ENCODE measurements at places on chromosomes 12 and 14.
A peak's percentile ranks its signal among the peaks of the same experiment; 100 is the strongest.

DNA sequence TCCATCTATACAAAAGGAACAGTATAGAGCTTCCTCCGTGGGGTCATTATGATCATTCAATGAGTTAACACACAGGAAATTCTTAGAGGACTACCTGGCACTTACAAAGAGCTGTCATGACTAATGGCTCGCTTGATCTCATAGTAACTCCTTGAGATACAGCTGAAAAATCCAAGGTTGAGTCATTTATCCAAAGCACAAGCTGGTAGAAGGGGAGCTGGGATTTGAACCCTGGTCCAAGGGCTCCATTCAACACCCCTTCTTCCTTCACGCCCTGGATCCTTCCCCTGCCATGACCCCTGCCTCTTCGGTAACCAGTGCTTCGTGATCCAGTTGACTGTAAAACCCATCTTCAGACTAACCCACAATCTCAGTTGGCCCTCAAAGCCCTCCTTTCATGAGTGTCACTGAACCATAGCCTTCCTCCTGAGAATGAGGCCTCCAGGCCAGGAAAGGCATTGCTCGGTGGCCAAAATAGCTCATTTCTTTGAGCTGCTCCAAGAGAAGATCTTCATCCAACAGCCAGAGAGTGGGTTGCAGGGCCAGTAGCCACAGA, 7.8 kb downstream of the ZFP36L1 start:
- no peak for DNase-seq

GRCh38 chr14:80475074-80475473, 263.8 kb upstream of the DIO2 start:
- no peak for DNase-seq

DNA sequence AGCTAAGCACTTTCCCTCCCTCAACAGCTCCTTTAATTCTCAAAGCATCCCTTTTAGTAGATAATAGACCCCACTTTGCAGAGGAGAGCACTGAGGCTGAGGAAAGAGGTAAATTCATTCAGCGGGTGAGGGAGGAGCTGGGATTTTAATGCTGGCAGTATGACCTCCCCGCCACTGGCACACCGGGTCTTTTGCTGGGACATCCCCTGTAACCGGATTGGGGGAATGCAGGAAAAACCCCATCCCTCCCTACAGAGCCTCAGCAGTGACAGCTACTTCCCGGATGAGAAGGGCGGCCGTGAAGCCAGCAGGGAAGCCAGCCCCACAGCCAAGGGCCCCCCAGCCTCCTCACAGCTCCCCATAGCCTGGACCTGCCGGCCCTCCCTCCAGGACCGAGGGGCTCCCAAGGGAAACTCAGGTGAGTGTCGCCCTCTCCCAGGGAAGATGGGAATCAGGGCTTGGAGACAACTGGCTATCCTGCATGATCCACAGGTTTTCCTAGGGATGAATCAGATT, 12.1 kb downstream of the ZBTB39 start:
- no peak for DNase-seq

DNA sequence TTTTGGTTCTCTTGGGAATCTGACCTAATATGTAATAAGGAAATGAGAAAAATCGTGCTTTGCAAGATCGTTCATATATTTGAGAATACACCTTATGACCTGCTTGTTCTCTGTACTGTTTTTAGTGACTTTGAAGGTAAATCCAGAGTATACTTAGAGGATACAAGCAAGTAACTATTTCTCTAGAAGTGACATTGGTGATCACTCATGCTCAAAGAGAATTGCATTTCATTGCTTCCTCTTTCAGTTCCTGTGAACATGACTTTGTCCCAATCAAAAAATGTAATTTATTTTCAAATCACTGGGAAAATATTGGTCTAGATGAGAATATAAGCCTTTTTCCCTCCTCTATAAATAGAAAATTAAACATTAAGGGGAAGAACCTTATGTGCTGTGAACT, 2.7 kb downstream of the KTN1 start:
- DNase-seq: no peak

GRCh38 chr12:64065881-64066451, 156.1 kb downstream of the KICS2 start:
- DNase-seq: no peak

GRCh38 chr12:131321988-131322387, 368.3 kb downstream of the ADGRD1 start:
- no peak for DNase-seq

DNA sequence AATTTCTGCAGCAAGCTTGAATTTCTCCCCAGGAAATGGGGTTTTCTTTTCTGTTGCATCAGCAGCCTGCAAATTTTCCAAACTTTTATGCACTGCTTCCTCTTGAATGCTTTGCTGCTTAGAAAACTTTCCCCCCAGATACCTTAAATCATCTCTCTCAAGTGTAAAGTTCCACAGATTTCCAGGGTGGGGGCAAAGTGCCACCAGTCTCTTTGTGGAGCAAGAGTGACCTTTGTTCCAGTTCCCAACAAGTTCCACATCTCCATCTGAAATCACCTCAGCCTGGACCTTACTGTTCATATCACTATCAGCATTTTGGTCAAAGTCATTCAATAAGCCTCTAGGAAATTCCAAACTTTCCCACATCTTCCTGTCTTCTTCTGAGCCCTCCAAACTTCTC, 241.6 kb upstream of the TMTC1 start:
- DNase-seq: no peak

GRCh38 chr12:120072472-120073249, 43.9 kb downstream of the RAB35 start:
- DNase-seq: no peak

- no peak for DNase-seq
These were observed 27.4 kb downstream of the OAS2 start for GRCh38 chr12:113005762-113006161.

- DNase-seq: no peak
These were observed 87.1 kb downstream of the ZFP36L1 start for GRCh38 chr14:68705741-68706283.

DNA sequence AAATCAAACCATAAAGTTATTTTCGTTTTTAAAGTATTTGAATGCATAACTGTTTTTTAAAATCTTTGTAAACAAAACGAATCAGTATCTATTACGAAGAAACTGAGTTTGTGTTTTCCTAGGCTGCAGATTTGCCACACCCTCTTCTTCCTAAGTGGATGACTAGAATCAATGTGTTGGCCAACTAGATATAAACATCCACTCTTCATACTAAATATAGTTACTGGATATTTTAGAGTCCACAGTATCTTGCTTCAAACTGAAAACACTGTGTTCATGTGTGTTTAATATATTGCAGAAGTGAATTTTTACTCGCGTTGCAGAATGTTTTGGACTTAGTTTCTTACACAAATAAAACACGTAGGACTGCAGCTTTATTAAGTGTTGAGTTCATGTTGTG, 63.2 kb downstream of the KLHL28 start:
- no peak for DNase-seq

DNA sequence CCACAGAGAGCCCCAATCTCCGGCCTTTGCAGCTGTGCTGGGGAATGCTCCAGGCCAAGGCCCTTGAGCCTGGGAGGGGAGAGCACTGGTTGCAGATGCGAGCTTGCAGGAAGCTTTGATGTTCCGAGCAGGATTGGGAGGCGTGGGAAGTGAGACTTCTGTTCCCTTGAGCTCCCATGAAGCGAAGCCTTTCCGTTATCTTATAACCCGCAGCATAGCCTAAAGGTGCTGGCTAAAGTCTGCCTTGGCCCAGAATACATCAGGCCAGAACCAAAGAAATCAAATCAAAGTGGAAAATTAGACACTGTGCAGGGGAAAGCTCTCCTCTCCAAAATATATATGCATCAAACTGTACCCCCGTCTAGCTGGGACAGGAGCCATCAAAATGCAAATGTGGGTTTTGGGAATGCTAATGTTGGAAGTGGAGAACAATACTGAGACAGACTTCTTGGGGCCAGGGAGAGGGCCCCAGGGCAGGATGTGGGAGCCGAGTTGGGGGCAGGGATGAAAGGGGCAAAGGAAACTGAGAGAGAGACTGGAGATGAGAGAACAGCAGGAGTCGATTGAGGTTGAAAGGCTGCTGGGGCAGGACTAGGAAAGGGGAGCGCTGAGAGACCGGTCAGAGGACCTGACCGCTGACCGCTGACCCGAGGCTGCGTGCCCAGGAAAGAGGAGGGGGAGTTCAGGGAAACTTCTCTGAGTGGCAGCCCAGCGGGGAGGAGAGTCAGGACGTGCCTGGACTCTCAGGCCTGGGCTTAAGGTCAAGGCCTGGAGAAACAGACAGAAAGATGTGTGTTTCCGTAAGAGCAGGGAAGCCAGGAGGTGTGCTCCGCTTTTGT, 152.2 kb upstream of the PARP11 start:
- DNase-seq: no peak

DNA sequence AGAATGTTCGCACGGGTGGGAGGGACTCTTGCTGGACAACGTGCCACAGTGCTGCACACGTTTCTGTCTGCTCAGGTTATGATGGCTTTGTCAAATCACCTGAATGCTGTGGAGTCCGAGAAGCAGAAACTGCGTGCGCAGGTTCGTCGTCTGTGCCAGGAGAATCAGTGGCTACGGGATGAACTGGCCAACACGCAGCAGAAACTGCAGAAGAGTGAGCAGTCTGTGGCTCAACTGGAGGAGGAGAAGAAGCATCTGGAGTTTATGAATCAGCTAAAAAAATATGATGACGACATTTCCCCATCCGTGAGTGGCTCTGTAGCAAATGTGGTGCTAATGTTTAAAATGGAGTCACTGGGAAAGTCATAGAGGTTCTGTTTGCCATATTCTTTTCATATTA, 28.5 kb downstream of the KLC1 start:
- DNase-seq: no peak

- no peak for DNase-seq
These were observed 284.0 kb downstream of the PRKD1 start for GRCh38 chr14:29643433-29644211.

GRCh38 chr14:92677087-92677668, 71.2 kb downstream of the LGMN start:
- no peak for DNase-seq

DNA sequence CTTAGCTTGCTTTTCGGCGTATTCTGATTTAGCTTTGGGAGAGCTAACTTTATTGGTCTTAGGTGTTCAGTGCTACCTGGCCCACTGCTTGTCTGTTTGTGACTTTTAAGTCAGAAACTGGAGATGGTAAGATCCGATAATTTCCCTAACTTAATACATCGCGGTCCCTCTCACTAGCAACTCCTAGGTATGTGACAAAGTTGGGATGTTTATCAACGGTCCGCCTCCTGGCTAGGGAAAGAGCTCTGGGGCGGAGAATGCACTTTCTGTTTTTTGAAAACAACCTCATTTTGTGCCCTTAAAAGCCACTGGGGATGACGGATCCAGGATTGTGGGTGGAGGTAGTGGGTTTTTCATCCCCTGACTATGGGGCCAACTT, 1.2 kb downstream of the CDKN1B start:
- DNase-seq: peak; percentile 11

GRCh38 chr14:102437997-102438915, 71.3 kb downstream of the ANKRD9 start:
- peak; percentile 88 for DNase-seq

GRCh38 chr14:77190977-77191376, 9.4 kb downstream of the TMEM63C start:
- no peak for DNase-seq

DNA sequence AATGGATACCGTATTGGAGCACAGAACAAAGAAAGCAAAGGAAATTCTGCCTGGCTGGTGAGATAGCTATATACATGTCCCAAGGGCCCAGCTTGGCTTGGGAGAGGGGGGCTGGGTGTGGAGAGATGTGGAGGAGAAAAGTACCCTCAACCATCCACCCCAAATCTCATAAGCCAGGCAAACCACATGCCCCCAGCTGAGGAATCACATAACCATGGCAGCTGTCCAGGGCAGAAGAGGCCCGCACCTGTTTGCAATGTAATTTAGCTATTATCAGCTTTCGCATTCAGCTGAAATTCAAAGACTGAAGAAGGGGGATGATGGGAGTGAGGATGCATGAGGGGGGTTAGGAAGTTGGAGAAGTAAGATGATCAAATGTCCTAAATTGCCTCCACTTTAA, 196.1 kb downstream of the TBX5 start:
- DNase-seq: no peak
